EH (cell line): ENCODE measurements at places on chromosomes 11 and 22.
A peak's percentile ranks its signal among the peaks of the same experiment; 100 is the strongest.

DNA sequence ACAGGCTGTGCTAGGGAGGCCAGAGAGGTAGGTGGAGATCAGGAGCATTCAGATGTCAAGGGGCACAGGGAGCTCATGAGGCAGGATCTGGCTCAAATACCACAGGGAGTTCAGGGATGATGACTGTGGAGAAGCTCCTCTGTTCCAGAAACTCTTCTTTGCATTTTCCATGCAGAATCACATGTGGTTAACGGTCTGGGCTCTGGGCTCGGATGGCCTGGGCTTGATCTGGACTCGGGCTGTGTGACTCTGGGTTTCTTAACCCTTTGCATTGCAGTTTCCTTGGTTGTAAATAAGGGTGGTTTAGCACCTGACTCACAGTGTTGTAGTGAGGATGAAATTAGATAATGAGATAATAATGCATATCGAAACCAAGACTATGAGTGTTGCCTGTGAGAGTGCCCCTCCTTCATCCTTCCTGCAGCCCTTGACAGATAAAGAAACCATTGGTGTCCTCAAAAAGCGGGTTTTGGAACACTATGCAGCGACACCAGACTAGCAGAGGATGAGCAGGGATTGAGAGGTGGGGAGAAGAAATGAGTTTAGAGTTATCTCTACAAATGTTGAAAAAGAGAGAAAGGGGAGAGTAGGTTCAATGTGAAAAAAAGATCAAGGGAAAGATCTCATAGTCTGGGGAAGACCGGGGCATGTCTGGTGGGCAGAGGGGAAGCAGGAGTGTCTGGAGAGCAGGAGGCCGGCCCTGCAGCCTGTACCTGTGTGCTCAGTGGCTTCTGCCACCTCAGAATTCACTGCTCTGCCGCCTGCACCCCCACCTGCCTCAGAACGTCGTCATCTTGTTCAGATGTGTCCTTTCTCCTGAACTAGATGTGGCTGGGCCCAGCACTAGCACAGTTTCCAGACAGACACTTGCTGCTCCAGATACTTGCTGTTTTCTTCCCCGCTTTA, 197.8 kb upstream of the SORL1-AS1 start:
- no peak for DNase-seq

DNA sequence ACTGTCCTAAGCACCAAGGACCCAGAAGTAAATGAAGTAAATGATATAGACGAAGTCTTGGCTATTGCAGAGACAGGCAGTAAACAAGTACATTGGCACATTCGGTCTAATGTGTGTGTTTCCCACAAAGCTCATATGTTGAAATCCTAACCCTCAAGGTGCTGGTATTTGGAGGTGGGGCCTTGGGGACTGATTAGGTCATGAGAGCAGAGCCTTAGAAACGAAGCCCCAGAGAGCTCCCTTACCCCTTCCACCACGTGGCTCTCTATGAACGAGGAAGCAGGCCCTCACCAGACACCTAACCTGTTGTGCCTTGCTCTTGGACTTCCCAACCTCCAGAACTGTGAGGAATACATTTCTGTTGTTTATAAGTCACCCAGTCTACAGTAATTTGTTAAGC, 14.9 kb downstream of the CLMP start:
- DNase-seq, result peak; percentile 49

- DNase-seq, result peak; percentile 66
Measured at GRCh38 chr11:67369801-67370284, 3.6 kb downstream of the CLCF1 start.

DNA sequence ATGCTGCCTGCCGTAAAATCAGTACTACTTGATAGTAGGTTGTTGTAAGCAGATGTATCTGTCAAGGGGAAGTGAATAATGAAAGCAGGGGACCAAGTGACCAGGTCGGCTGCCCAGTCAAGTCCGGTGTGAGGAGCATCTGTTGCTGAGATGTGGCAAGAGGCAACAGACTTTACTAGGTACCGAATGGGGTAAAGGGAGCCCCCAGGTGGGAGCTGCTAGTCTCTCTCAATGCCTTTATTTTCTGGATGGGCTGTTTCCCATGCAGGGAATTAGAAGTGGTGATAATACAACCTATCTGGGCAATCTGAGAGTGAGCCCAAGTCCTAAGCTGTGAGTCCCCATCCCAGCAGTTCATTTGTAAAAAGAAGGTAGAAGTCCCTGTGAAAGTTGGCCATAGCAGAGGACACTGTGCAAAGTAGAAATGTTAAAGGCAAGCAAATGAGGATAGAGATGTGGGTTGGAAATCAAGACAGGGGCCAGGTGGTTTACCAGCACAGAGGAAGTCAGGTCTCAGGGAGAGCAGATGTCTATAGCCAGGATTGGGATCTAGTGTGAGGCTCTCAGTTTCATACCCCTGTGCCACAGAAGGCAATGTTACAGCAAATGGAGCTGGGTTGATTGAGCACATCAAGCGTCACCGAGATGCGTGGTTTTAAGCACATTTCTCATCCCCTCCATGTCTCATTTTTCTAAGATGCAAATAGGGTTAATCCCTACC, 90.7 kb upstream of the RAG2 start:
- DNase-seq, result no peak

DNA sequence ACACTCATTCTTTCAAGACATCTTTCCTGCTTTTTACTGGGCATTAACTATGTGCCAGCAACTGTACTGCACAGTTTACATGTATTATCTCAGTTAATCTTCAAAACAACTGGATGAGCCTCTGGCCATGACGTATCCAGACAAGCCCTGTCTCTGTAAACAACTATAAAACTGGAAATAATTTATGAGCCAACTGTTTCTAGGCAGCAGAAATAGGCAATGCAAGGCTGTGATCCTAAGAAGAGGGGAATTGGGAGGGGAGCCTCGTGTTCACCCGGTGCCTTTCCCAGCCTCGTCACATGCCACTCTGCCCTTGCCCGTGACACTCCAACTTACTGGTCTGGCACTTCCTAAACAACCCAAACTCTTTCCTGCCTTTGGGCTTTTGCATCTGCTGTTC, 82.8 kb downstream of the FBXO7 start:
- DNase-seq, result peak; percentile 71

DNA sequence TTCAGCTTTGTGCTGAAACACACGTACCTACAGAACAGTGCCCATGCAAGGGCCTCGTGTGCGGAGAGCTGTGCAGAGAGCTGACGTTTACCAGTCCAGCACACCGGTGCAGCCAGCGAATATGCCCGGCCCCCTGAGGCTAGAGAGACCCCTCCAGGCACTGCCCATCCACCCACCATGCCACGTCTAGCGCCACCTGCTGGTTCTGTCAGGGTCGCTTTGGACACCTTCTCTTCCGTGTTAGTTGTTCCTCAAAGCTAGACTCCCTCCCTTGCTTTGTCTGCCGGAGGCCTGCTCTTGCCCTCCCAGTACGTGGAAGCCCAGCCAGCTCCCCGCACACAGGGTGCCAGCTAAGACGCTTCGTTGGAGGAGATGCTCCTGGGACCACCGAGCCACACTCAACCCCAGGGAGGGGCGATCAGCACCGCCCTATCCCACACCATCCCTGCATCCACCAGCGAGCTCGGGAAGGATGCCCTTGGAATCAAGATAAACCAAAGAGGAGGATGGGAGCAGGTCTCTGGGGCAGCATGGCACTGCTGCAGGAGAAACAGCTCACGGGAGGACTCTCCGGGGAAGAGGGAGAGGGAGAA, 43.4 kb downstream of the CPT1A start:
- DNase-seq, result peak; percentile 25

GRCh38 chr11:81070948-81071347, 1630.1 kb upstream of the TENM4 start:
- no peak for DNase-seq

- DNase-seq, result no peak
Measured at GRCh38 chr11:66346476-66347424, 679 bp downstream of the B4GAT1 start.
